ENCODE measurements at places on chromosomes 16 and 17. TPM values are rescaled to one million over a fixed set of nuclear protein-coding genes. Genes with fewer than 3 reads are reported as not detected.

NETO2 gene
- 5.9 TPM for total RNA-seq

CDH1 gene
- not detected for total RNA-seq

RNF222 gene
- total RNA-seq = not detected

TMC5 gene
- not detected for total RNA-seq

CACNA1G gene
- 1.2 TPM for total RNA-seq

VAT1 gene
- 296 TPM for total RNA-seq

SECTM1 gene
- 49.5 TPM for total RNA-seq

ST3GAL2 gene
- total RNA-seq = 52.3 TPM

GRCh38 chr16:83100679-83101078 is 473.9 kb downstream of the CDH13 start:
- H3K27me3 ChIP-seq = no peaks in the 10 kb centered on the region
- no peaks in the 10 kb centered on the region for H3K4me1 ChIP-seq
- no peak overlapping the region for H3K4me3 ChIP-seq
- H3K36me3 ChIP-seq = no peaks in the 10 kb centered on the region

DNA sequence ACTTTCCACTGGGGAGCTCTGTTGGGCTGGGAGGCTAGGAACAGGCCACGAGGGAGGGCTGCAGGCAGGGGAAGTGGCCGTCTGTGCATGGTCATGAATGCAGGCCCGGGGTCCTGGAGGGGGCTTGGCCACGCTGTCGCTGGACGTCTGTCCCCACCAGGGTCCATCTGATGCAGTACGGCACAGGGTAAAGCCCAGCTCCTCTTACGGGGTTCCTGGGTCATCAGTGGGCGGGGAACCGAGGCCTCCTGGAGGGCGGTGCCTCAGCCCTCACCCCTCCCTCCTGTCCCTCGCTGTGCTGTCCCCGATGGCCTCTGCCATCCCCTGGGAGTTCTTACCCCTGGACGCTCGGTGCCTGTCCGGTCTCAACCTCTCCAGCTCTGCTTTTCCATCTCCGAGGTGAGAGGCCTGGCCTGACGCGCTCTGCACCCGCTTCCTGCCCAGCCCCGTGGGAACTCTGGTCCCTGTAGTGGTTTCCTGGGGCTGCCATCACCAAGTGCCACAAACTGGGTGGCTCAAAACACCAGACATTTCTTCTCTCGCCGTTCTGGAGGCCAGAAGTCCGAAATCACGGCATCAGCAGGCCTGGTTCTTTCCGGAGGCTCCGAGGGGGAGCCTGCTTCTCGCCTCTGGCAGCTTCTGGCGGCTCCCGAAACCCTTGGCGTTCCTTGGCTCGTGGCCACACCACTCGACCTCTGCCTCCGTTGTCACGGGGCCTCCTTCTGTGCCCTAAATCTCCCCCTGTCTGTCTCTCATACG is 182.8 kb downstream of the SEC14L1 start:
- peak overlapping the region; percentile 46 for H3K4me3 ChIP-seq
- no peaks in the 10 kb centered on the region for H3K36me3 ChIP-seq
- no peaks in the 10 kb centered on the region for H3K27me3 ChIP-seq

- peaks cover 3% of the 10 kb centered on the region for H3K4me1 ChIP-seq
- H3K36me3 ChIP-seq = no peaks in the 10 kb centered on the region
- H3K4me3 ChIP-seq = no peak overlapping the region
- H3K27ac ChIP-seq = peak overlapping the region; percentile 57
- no peaks in the 10 kb centered on the region for H3K27me3 ChIP-seq
Observed at GRCh38 chr16:66660422-66661209, 35.9 kb downstream of the CMTM4 start.

- peaks cover 5% of the 10 kb centered on the region for H3K4me1 ChIP-seq
- H3K27ac ChIP-seq = no peak overlapping the region
- no peaks in the 10 kb centered on the region for H3K36me3 ChIP-seq
Observed at GRCh38 chr16:50472472-50472871, 75.7 kb upstream of the NKD1 start.

DNA sequence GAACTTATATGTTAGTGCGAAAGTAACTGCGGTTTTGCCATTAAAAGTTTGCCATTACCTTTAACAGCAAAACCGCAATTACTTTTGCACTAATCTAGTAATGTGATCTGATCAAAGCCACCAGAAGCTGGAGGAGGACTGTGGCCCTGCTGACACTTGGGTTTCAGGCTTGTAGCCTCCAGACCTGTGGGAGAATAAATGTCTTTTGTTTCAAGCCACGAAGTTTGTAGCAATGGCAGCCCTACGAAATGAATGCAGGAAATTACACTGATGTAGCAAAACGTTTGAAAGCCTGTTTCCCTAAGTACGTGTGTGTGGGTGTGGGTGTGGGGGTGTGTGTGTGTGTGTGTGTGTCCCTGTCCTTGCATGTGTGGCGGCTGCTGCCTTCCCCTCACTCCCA is 66.6 kb downstream of the WSB1 start:
- no peak overlapping the region for H3K4me3 ChIP-seq
- H3K27me3 ChIP-seq = no peaks in the 10 kb centered on the region
- peaks cover 18% of the 10 kb centered on the region for H3K4me1 ChIP-seq
- no peaks in the 10 kb centered on the region for H3K36me3 ChIP-seq

DNA sequence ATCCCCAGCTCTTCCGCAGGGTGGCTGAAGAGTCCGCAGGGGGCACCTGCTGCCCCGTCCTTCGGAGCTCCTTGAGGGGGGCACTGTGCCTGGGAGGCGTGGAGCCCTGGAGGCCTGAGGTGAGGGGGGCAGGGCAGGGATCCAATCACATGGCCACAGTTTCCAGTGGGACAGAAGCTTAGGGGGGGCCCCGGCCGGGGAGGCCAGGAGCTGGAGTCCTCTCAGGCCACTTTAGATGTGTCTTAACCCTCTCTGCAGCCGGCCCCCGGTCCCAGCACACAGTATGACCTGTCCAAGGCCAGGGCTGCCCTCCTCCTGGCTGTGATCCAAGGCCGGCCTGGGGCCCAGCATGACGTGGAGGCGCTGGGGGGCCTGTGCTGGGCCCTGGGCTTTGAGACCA is 10.8 kb downstream of the ZNF213 start:
- H3K4me1 ChIP-seq = peaks cover 7% of the 10 kb centered on the region
- no peak for DNase-seq
- no peak overlapping the region for H3K4me3 ChIP-seq
- H3K27ac ChIP-seq = no peak overlapping the region
- H3K27me3 ChIP-seq = no peaks in the 10 kb centered on the region
- peaks cover 25% of the 10 kb centered on the region for H3K36me3 ChIP-seq

- H3K36me3 ChIP-seq = no peaks in the 10 kb centered on the region
- no peak for DNase-seq
- no peak overlapping the region for H3K27ac ChIP-seq
- H3K27me3 ChIP-seq = no peaks in the 10 kb centered on the region
- no peak overlapping the region for H3K4me3 ChIP-seq
Observed at GRCh38 chr17:9902120-9902519, 3.0 kb downstream of the RCVRN start.

DNA sequence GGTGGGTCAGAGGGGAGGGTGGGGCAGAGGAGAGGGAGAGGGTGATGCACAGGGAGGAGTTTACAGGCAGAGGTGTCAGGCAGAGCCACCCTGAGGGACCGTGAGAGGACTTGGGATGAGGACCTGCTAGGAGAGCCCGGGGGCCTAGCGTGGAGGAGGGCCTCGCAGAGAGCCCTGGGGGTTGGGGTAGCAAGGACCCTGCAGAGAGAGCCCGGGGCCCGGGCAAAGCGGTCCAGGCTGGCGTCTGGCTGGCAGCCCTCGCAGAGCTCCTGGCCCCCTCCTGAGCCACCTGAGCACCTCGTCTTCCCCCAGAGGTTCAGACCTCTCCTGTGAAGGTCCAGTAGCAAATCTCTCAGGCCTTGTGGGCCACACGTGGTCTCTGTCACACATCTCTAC is 42.0 kb upstream of the ZNF469 start:
- no peak for DNase-seq
- H3K27me3 ChIP-seq = no peaks in the 10 kb centered on the region
- H3K27ac ChIP-seq = no peak overlapping the region
- no peaks in the 10 kb centered on the region for H3K36me3 ChIP-seq
- no peak overlapping the region for H3K4me3 ChIP-seq
- no peaks in the 10 kb centered on the region for H3K4me1 ChIP-seq

DNA sequence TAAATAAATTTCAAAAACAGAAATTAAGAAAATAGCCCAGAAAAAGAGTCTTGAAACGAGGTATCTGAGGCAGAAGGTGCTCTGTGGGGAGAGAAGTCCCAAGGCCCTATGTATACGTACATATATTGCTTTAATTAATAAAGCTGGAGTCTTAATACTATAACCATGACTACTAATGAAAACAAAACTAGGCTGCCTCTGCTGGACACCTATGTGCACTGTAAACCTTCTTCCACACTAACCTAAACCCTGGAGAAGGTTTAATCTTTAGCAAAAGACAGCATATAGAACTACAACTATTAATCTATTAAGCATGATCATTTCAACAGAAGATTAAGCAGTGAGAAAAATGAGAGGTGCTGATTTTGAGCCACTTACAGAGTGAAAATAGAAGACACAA is 153.9 kb upstream of the C17orf78 start:
- no peak overlapping the region for H3K27ac ChIP-seq
- no peaks in the 10 kb centered on the region for H3K27me3 ChIP-seq
- peaks cover 7% of the 10 kb centered on the region for H3K36me3 ChIP-seq
- H3K4me3 ChIP-seq = no peak overlapping the region

Measured in ascending aorta (tissue), 2 donors.